ENCODE measurements at places on chromosomes 2 and 18.

- no peak for DNase-seq
Observed at GRCh38 chr2:11532416-11533055, 1.3 kb upstream of the GREB1 start.

DNA sequence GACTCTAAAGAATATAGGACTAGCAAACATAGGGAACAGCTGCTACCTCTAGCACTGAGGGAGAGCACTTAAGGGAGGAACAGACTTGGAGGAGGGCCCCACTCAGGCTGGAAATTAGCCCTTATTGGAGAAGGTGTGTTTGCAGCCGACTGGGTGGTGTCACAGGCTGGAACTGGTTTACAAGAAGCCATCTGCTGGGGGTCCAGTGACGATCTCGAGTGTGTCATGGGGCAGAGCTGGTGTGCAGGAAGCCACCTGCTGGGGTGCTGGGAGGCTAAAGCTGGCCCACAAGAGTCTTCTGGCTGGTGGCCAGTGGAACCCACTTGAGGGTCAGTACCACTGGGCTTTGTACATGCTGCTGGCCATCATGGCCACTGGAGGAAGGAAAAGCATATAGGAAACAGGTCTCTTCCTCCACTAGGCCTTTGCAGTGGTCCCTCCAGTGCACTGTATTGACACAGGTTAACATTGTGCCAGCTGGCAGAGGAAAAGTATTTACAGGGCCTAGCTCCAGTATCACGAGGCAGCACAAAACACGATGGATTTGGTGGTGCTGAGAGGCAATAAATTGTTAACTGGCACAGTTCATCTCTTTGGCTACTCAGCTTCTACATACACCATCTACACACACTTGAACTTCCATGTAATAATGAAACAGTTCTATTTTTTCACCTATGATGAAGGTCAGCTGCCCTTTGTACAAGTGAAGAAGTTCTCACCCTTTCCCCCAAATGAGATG is 43.6 kb downstream of the MAP3K20 start:
- DNase-seq: no peak

DNA sequence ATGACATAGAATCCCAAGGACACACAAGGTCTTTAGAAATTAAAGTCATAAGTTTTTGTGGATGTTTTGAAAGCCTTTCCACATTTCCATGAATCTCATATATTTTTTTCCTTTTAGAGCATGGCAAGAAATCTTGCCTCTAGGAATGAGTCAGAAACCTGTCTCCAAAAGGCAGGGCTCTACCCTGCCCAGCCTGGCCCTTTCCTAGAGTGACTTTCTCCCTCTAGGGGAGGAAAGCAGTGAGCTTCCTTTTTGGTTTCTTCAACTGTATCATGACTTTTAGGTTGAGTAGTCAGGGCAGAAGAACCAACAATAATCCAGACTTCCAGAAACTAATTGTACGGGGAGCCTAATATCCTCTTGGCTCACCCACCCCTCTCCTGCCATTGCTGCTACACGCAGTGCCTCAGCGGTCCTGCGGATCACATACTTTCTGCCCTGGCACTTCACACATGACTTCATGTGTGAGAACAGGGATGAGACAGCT is 300.3 kb downstream of the AGPS start:
- DNase-seq: no peak

- no peak for DNase-seq
Observed at GRCh38 chr18:58536534-58537271, 92.2 kb downstream of the ALPK2 start.

GRCh38 chr2:202017940-202018339 is 15.7 kb upstream of the FZD7 start:
- DNase-seq: no peak

DNA sequence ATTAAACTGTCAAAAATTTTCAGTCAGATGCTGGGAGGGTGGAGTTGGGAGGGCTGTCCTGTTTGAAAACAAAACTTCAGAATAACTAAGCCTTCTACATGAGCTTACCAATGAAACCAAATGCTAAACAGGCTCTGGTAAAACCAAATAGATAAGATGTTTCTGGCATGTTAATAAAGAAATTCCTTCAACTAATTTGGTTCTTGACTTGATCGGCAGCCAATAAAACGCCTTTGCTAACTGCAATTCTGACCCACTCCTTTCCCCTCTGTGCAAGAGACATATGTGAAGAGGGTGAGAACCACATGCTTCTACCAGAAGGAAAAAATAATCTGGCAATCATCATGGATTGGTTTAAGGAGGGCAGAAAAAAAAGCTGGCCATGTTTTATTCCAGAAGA is 20.9 kb downstream of the MAP4K3 start:
- DNase-seq: no peak

- no peak for DNase-seq
Observed at GRCh38 chr2:233690444-233690843, 2.2 kb upstream of the UGT1A6 start.

- no peak for DNase-seq
Observed at GRCh38 chr2:191158193-191158592, 7.4 kb upstream of the STAT4 start.

- DNase-seq: no peak
Observed at GRCh38 chr2:15160201-15160991, 400.7 kb downstream of the NBAS start.

Data from retinal pigment epithelial cell (primary cell).